Right hindlimb (tissue), 1 donor: ENCODE measurements at places on chromosomes 6 and 20.

DNA sequence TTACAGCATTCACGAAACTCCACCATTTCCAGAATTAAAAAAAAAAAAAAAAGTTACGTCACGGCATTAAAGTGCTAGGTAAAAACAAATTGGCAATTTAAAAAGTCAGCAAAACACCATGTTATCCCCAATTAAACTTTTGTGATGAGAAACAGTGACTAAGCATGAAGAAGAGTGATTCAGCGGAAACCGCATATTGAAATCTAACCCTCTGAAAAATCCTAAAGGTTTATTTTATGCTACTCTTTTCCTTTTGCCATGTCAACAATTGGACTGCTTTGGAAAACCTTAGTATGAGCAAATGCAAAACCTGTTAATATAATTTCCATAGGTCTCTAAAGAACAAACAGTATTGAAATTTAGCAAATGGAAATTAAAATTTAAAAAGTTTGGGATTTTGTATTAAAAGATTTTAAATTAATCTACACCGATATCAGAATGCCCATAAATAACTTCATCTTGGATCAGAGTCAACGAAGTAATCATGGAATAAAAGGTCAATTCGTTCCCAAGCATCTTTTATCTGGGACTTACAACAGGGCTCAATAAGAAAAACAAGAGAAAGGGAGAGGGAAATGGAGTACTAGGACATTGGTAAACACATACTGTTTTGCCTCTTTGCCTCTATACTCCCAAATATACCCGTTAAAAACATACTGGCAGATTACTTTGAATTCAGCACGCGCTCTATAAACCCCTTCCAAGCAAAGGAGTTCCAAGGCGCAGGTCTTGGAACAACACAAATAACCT is 1.1 kb downstream of the FBXO30 start:
- DNase-seq: no peak

GRCh38 chr20:57500235-57500634 is 24.7 kb downstream of the CTCFL start:
- DNase-seq: no peak

DNA sequence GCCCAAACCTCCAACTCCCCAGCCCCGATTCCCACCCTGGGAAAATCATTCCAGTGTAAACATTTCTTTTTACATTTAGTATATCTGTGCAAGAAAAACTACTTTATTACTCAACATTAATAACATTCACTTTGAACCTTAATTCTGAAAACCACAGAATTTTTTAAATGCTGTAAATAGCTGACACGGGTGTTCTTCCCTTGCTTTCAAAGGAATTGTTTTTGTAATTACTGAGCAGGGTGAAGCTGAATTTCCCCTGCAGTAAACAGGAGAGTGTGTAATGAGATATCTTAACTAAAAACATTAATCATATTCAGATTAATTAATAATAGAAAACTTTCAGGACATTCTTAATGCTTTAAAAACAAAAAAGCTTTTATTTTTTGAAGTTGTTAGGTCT is 99.3 kb upstream of the CITED2 start:
- DNase-seq: no peak

DNA sequence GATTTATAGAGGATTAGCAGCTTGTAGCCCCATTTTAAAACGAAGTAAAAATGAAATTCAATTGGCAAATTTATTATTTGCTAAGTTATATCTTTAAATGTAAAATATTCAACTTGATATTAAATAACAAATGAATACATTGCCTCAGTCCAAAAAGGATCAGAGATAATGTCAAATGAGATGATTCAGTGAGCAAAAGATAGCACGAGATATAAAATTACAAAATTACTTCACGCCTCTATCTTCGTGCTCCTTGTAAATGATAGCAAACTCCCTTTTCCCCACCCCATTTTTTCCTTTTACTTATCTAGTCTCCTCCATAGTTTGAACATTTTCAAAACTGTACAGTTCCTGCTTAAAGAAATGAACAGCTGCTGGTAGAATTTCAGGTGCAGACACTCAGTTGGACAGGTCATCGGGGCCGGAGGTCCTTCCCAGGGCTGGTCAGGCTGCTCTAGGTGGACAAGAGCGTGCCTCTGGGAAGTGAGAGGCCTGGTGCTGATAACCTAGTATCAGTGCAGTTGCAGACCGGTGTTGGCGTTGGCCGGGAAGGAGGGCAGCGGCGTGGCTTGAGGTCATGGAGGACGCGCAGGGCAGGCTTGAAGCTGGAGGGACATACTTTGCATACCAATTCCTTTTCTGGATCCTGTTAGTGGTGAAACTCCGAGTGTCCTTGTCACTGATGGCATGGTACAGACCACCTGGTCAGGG is 83.9 kb downstream of the CDC5L start:
- no peak for DNase-seq

DNA sequence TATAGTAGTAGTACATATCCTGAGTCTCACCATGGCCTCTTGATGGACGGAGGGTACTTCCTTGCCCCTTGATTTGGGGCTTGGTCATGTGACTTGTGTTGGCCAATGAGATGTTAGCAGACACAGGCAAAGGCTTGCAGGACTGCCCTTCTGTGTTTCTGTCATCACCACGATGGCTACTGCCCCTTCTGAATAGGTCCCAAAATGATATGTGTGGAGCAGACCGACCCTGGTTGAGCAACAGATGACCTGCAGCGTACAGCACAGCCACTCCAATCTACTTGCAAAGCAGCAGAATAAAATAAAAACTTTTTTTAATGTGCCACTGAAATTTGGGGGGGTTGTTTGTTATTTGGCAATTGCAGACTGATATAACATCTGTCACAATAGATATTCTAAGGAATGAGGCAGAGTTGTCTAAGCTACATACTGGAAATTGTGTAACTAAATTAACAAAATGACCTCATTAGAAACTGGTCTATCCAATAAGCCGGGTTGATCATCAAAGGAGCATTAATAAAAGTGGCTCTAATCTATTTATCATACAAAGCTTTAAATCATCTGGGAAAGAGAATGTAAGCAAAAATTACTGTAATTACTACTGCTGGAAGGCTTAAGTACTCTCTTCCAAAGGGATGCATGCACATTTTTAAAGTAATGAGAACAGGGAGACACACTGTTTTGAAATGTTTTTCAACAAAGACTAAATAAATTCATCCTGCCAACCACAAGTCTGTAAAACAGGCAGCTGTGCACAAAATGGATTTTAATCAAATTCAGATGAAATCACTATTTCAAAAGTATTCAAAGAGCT is 209.5 kb downstream of the KIF16B start:
- DNase-seq: no peak

- no peak for DNase-seq
Observed at GRCh38 chr6:79898076-79898475, 49.3 kb downstream of the ELOVL4 start.
